Hematopoietic multipotent progenitor cell treated with erythropoietin and hydrocortisone succinate and interleukin-3 and kit ligand, for 15 days (in vitro differentiated cells): ENCODE measurements at places on chromosomes 4 and X.

GRCh38 chr4:101192244-101192643 lies 155.1 kb downstream of the PPP3CA start:
- DNase-seq: no peak

- DNase-seq: peak; percentile 59
Observed at GRCh38 chr4:112633477-112634235, 3.1 kb downstream of the ZGRF1 start.

GRCh38 chrX:83529950-83530349 lies 21.9 kb downstream of the POU3F4 start:
- no peak for DNase-seq

- no peak for DNase-seq
Observed at GRCh38 chrX:124426288-124427169, 80.2 kb downstream of the SH2D1A start.

GRCh38 chrX:128582036-128582435 lies 529.8 kb upstream of the ACTRT1 start:
- no peak for DNase-seq

GRCh38 chr4:17580969-17581368 lies 4.0 kb downstream of the LAP3 start:
- DNase-seq: no peak

DNA sequence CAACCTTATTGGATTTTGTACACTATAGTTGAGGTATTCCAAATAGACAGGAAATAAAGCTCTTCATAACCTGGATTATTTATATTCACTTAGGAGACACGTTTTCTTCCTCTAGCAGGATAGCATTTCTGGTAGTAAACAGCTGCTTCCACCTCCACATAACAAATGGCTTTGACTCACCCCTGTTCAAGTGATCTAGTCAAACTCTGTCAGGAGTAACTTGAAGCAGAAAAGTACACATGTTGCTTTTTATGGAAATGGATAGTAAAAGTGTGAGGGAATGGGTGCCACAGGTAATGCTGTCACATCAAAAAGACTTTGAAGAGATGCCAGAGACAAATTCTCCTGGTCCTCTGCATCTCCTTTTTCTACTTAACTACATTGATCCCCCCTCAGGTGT lies 258.7 kb upstream of the SLC7A11 start:
- DNase-seq: no peak

- no peak for DNase-seq
Observed at GRCh38 chr4:184420881-184421416, 53.4 kb downstream of the IRF2 start.

- DNase-seq: no peak
Observed at GRCh38 chr4:170698334-170698733, 608.6 kb upstream of the AADAT start.

DNA sequence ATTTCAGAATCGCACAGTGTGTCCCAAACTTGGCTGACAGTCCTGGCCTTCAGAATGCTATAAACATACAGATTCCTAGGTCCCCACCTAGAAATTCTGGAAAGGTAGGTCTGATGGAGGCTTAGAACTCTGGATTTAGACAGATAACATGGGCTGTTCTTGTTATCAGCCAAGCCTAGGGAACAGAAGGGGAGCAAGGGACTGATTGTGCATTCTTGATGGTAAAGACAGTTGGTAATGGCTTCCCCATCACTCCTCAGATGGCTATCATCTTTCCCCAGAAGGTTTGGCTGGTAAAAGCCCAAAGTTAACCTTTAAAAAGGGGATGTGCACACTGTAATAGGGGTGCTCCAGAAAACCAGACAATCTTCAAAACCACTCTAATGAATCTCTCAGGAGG lies 35.7 kb downstream of the DIPK2B start:
- no peak for DNase-seq

- DNase-seq: no peak
Observed at GRCh38 chrX:154540897-154541535, 5.6 kb downstream of the G6PD start.
